ENCODE measurements at places on chromosomes 11 and 22.

GRCh38 chr11:43920598-43921419 lies 21.6 kb upstream of the C11orf96 start:
- ATAC-seq: peak; percentile 97
- no peaks in the 10 kb centered on the region for H3K27me3 ChIP-seq
- H3K36me3 ChIP-seq: peaks cover 69% of the 10 kb centered on the region
- peaks cover 14% of the 10 kb centered on the region for H3K4me1 ChIP-seq
- peak overlapping the region; percentile 53 for H3K27ac ChIP-seq

- H3K4me3 ChIP-seq: no peak overlapping the region
- H3K27ac ChIP-seq: no peak overlapping the region
- no peaks in the 10 kb centered on the region for H3K27me3 ChIP-seq
- ATAC-seq: no peak
- no peaks in the 10 kb centered on the region for H3K4me1 ChIP-seq
Measured at GRCh38 chr11:38598418-38598817, 2000.4 kb upstream of the RAG2 start.

DNA sequence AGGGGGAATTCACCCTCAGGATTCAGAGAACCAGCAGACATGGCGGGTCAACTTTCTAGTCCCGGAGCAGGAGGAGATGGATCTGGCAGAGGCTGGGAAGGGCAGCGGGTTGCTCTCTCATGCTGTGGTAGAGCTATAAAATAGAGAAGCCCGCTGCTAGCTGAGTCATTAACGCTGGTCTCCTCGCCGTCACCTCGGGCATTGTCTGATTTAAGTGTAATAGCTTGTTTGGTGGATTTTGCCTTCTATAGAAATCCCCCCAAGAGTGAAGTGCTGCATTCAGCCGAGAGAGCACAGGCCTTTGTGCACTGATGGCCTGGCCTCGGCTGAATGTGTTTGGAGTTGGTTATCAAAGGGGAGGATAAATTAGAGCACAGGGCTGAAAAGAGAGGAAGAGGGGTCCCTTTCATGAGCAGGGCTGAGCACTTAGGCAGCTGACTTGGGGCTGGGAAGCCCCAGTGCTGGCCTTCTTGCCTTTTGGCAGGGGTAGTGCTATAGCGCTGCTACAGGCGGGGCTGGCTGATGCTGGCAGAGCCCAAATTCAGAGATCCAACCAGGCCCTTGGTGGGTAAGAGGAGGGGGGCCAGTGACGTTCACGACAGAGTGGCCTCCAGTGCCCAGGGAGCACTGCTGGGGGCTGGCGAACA lies 161.1 kb upstream of the CADM1 start:
- H3K27ac ChIP-seq: no peak overlapping the region
- H3K36me3 ChIP-seq: no peaks in the 10 kb centered on the region
- ATAC-seq: no peak
- H3K27me3 ChIP-seq: peaks cover 10% of the 10 kb centered on the region

GRCh38 chr11:112612250-112612849 lies 348.9 kb upstream of the NCAM1 start:
- no peaks in the 10 kb centered on the region for H3K4me1 ChIP-seq
- no peak overlapping the region for H3K27ac ChIP-seq
- H3K4me3 ChIP-seq: no peak overlapping the region
- no peaks in the 10 kb centered on the region for H3K36me3 ChIP-seq
- ATAC-seq: no peak
- peaks cover 19% of the 10 kb centered on the region for H3K27me3 ChIP-seq

DNA sequence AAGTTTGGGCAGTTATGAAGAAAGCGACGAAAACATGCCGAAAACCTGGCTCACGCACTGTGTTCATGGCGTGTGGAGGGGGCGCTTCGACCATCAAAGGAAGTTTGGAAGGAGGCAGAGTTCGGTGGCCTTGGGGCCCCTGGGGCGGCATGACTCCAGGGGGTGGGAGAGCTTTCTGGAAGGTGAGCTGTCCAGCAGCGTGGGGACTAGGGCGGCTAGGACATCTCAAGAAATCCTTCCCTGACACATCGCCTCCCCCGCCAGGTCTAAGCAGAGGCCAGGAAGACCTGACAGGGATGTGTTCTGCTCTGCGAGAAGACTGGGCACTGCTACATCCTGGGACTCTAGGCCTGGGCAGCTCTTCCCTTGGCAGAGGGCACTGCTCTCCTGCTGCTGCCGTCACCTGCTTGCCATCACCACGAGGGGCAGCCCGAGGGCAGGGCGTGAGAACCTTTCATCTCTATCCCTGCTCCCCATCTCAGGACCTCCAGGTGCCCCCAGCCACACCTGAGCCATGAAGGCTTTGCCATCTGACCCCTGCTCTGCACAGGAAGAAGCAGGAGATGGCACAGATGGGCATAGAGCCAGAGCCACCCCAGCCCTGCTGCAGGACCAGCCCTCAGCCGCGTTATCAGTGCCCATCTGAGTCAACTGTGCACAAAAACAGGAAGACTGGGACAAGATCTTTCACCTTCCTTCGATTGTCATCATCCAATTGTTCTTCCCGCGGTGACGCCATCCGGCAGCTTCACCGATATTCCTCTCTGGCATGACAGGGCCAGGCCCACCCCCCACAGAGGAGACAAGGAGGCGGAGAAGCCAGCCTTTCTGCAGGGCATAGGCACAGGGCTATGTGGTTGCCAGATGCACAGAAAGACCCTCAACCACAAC lies 12.7 kb downstream of the LINC01488 start:
- H3K4me1 ChIP-seq: no peaks in the 10 kb centered on the region
- H3K27ac ChIP-seq: no peak overlapping the region

DNA sequence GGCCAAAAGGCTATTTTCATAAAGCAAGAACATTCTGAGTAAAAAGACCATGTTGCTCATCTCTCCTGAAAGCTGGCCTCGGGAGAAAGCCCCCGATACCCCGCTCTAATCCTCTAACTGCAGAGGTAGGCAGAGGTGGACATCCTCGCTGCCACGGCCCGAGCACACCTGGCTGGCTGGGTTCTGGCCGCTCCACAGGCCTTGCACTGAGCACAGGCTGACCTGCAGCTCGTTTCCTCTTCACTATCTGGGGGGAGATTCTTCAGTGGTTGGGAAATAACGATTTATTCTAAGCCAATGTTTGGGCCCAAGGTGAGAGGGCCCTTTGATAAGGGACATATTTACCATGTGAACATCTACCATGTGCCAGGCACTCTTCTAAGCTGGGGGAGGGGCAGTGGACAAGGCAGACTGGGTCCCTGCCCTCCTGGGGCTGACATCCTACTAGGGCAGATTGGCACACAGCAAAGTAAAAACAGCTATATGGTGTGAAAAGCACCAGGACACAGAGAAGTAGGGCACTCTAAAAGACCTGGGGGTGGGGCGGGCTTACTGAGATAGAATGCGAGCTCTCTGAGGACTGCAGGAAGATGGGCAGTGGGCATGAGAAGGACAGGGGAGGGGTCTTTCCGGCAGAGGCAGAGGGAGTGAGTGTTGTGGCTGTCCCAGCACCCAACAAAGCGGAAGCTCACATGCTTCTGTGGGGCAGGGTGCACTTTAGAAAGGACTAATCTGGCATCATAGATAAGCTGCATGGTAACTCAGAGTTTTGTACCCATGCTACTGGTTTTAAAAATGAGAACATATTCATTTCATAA lies 65.5 kb upstream of the ARFGAP3 start:
- no peaks in the 10 kb centered on the region for H3K36me3 ChIP-seq
- ATAC-seq: no peak
- H3K27me3 ChIP-seq: no peaks in the 10 kb centered on the region
- H3K27ac ChIP-seq: peak overlapping the region; percentile 35
- H3K4me1 ChIP-seq: peaks cover 7% of the 10 kb centered on the region

GRCh38 chr11:134231958-134232659 lies 7.6 kb downstream of the VPS26B start:
- H3K4me3 ChIP-seq: no peak overlapping the region
- no peak for ATAC-seq
- peaks cover 36% of the 10 kb centered on the region for H3K4me1 ChIP-seq
- H3K27ac ChIP-seq: peak overlapping the region; percentile 59

DNA sequence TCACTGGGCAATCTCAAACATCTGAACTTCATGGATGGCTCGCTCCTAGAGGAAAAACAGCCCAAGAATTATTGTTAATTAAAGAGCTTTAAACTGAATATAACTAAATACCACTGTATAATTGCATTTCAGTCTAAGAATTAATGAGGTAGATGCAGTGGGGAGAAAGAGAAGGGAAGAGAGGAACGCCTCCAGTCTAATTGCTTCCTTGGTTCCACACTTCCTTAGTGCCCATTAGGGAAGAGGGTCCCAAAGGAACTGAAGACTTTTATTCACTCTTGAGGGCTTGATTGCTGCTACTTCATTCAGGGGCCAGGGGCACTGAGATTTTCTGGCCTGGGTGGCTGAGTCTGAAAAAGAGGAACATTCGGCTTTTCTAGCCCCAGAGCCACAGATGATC lies 11.8 kb upstream of the OR10G7 start:
- H3K4me1 ChIP-seq: no peaks in the 10 kb centered on the region
- no peak overlapping the region for H3K27ac ChIP-seq

GRCh38 chr11:14318581-14318981 lies 40.4 kb downstream of the RRAS2 start:
- ATAC-seq: no peak
- no peak overlapping the region for H3K4me3 ChIP-seq
- H3K27me3 ChIP-seq: no peaks in the 10 kb centered on the region
- H3K36me3 ChIP-seq: no peaks in the 10 kb centered on the region

DNA sequence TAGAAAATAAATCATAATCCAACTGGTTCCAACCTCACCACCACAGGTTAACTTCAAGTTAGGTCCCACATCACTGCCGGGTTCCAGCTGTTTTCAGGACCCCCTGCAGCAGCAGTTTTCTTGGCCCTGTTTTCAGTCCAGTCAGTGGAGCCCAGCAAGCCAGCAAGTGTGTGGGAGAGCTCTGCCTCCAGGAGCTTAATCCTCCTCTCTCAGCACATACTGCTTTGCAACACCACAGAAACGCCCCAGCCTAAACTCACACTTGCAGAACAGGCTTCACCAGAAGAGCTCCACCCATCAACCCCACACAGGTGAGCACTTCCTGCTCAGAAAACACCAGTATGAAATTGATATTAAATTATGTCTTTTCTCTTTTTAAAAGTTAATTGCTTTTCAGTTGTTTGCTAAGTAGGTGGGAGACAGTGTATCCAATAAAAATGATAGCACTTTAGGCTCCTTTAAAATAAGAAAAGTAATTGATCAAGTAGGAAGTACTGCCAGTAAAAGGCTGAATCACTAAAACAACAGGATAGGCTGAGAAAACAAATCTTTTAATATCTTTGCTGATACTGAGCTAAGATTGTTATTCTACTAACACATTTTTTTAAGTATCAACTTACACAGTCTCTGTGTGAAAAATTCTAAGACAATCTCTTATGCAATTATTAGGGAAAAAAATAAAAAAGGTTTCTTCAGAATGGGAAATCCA lies 81.5 kb upstream of the TP53AIP1 start:
- H3K4me3 ChIP-seq: no peak overlapping the region
- no peak overlapping the region for H3K27ac ChIP-seq
- ATAC-seq: no peak
- no peaks in the 10 kb centered on the region for H3K27me3 ChIP-seq
- no peaks in the 10 kb centered on the region for H3K36me3 ChIP-seq

- peaks cover 35% of the 10 kb centered on the region for H3K4me1 ChIP-seq
- H3K4me3 ChIP-seq: peak overlapping the region; percentile 44
- ATAC-seq: peak; percentile 23
- no peaks in the 10 kb centered on the region for H3K36me3 ChIP-seq
- no peak overlapping the region for H3K27ac ChIP-seq
Measured at GRCh38 chr11:96306933-96307775, 35.8 kb downstream of the MAML2 start.

GRCh38 chr11:17561526-17561925 lies 14.5 kb downstream of the OTOG start:
- H3K4me1 ChIP-seq: no peaks in the 10 kb centered on the region
- no peak overlapping the region for H3K4me3 ChIP-seq
- ATAC-seq: no peak
- no peaks in the 10 kb centered on the region for H3K36me3 ChIP-seq
- H3K27ac ChIP-seq: no peak overlapping the region

- peaks cover 4% of the 10 kb centered on the region for H3K4me1 ChIP-seq
- H3K27me3 ChIP-seq: no peaks in the 10 kb centered on the region
- no peak within 1 kb of the TSS for H3K4me3 ChIP-seq
- ATAC-seq: no peak
Measured at GRCh38 chr22:19130959-19131684, at the start of gene TSSK2. TSSK2 (plus strand) TSS chr22:19131308; CDS start chr22:19131400, 92 bp downstream.

DNA sequence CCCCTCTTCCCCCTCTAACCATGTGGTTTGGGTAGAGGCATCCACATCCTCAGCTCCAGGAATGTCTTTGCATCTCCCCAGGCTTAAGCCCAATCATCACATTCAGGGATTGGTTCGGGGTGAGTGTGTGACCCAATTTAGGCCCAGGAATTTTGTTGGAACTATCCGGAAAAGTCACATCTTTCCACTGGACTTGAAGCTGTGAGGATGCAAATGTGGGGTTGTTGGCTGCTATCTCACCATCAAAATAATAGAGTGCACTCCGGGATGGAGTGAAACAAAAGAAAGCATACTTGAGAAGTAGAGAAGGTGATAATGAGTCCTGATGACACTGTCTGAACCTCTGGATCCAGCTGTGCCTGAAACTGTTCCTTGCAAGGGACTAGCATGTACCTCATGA lies 33.8 kb upstream of the OLFML1 start:
- no peaks in the 10 kb centered on the region for H3K4me1 ChIP-seq
- no peaks in the 10 kb centered on the region for H3K27me3 ChIP-seq
- no peak for ATAC-seq
- H3K4me3 ChIP-seq: no peak overlapping the region

DNA sequence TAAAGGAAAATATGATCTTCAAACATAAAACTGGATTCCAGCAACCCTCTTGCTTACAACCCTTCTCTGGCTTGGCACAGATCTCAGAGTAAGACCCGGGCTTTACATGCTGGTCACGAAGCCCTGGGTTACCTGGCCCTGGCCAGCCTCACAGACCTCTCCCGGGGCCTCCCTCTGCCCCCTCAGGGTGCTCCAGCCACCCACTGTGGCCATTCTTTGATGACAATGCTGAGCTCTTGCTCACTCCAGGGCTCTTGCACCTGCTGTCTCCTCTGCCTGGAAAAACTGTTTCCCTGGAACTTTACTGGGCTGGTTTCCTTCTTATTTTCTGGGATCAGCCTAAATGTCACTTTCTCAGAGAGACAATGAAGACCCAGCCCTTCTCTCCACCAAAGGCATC lies 43.9 kb downstream of the C11orf96 start:
- H3K4me3 ChIP-seq: no peak overlapping the region
- no peaks in the 10 kb centered on the region for H3K36me3 ChIP-seq
- H3K27me3 ChIP-seq: peaks cover 27% of the 10 kb centered on the region
- no peaks in the 10 kb centered on the region for H3K4me1 ChIP-seq
- no peak overlapping the region for H3K27ac ChIP-seq
